ENCODE measurements at places on chromosomes 3 and 15.

DNA sequence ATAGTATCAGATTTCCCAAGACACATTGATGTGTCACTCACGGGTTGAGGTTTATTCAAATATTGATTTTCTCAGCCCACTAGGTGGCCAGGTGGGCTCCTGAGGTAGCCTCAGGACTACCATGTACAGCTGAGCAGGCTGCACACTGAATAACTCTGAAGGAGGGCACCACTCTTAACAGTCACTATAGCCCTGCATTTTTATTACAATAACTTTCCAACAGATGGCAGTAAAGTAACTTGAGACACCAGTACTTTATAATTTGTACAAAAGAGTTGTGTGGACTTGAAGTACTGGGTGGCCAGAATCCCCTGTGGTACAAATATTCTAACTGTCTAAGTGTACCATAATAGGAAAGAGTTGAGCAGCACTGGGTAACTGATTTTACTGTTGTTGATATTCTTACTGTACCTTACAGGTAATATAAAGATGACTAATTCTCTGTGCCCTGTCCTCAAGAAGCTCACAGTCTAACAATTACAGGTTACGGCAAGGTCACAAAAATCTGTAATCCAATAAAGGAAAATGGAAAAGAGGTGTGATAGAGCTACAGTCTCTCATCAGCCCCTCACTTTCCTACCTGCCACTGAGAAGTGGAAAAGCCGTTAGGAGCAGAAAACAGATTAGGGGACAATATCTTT lies 76.0 kb downstream of the ETFA start:
- H3K27me3 ChIP-seq = no peaks in the 10 kb centered on the region
- peaks cover 5% of the 10 kb centered on the region for H3K4me1 ChIP-seq
- H3K27ac ChIP-seq = no peak overlapping the region
- no peak overlapping the region for H3K4me3 ChIP-seq
- peaks cover 6% of the 10 kb centered on the region for H3K36me3 ChIP-seq

GRCh38 chr3:180036092-180036670 lies 556 bp downstream of the PEX5L start:
- no peaks in the 10 kb centered on the region for H3K36me3 ChIP-seq
- no peak overlapping the region for H3K27ac ChIP-seq
- H3K4me3 ChIP-seq = peak overlapping the region; percentile 13
- no peak for DNase-seq
- H3K4me1 ChIP-seq = no peaks in the 10 kb centered on the region

GRCh38 chr3:194431554-194431953 lies 32.5 kb upstream of the GP5 start:
- no peaks in the 10 kb centered on the region for H3K27me3 ChIP-seq
- H3K4me3 ChIP-seq = no peak overlapping the region
- DNase-seq = no peak
- no peak overlapping the region for H3K27ac ChIP-seq
- peaks cover 38% of the 10 kb centered on the region for H3K36me3 ChIP-seq

GRCh38 chr3:79247725-79248043 lies 520.1 kb downstream of the ROBO1 start:
- no peaks in the 10 kb centered on the region for H3K36me3 ChIP-seq
- H3K27ac ChIP-seq = no peak overlapping the region
- H3K4me1 ChIP-seq = no peaks in the 10 kb centered on the region

GRCh38 chr3:12345584-12346494 lies 57.0 kb downstream of the PPARG start:
- H3K4me1 ChIP-seq = peaks cover 19% of the 10 kb centered on the region
- no peak overlapping the region for H3K4me3 ChIP-seq
- H3K27me3 ChIP-seq = no peaks in the 10 kb centered on the region
- H3K27ac ChIP-seq = peak overlapping the region; percentile 45
- H3K36me3 ChIP-seq = no peaks in the 10 kb centered on the region
- no peak for DNase-seq

GRCh38 chr15:72141171-72142084 lies 23.2 kb downstream of the SENP8 start:
- H3K36me3 ChIP-seq = no peaks in the 10 kb centered on the region
- H3K4me3 ChIP-seq = no peak overlapping the region
- no peaks in the 10 kb centered on the region for H3K27me3 ChIP-seq
- no peak overlapping the region for H3K27ac ChIP-seq
- H3K4me1 ChIP-seq = no peaks in the 10 kb centered on the region
- DNase-seq = no peak

- H3K27me3 ChIP-seq = no peaks in the 10 kb centered on the region
- H3K4me3 ChIP-seq = no peak overlapping the region
- no peaks in the 10 kb centered on the region for H3K4me1 ChIP-seq
- H3K36me3 ChIP-seq = no peaks in the 10 kb centered on the region
Observed at GRCh38 chr15:95469496-95470000, 861.0 kb upstream of the NR2F2 start.

GRCh38 chr15:43749690-43750345 lies 3.6 kb downstream of the PDIA3 start:
- peak overlapping the region; percentile 18 for H3K4me3 ChIP-seq
- DNase-seq = no peak
- H3K27ac ChIP-seq = no peak overlapping the region
- H3K36me3 ChIP-seq = peaks cover 21% of the 10 kb centered on the region

- no peak overlapping the region for H3K27ac ChIP-seq
- H3K36me3 ChIP-seq = no peaks in the 10 kb centered on the region
- H3K27me3 ChIP-seq = no peaks in the 10 kb centered on the region
Observed at GRCh38 chr3:12180218-12180617, 21.5 kb upstream of the TIMP4 start.
